Liver (tissue), 10 donors: ENCODE measurements at places on chromosomes 2 and 18.

DNA sequence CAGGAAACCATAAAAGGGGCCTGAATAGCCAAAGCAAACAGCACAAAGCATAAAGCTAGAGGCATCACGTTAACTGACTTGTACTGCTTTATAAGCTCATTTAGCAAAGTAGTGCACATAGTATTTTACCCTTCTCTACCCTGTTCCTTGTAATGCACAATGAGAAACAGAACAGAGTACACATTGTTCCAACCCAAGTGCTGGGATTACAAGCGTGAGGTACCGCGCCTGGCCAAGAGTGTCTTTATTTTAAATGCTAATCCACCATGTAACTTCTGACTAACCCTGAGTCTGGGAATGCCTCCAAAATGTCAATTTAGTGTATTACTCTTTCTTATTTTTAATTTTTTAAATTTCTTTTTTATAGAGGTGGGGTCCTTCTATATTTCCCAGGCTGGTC lies 46.4 kb upstream of the STON1 start:
- peaks cover 18% of the 10 kb centered on the region for H3K36me3 ChIP-seq
- peaks cover 14% of the 10 kb centered on the region for H3K4me1 ChIP-seq
- no peak overlapping the region for H3K27ac ChIP-seq
- no peaks in the 10 kb centered on the region for H3K27me3 ChIP-seq
- H3K4me3 ChIP-seq, result no peak overlapping the region

DNA sequence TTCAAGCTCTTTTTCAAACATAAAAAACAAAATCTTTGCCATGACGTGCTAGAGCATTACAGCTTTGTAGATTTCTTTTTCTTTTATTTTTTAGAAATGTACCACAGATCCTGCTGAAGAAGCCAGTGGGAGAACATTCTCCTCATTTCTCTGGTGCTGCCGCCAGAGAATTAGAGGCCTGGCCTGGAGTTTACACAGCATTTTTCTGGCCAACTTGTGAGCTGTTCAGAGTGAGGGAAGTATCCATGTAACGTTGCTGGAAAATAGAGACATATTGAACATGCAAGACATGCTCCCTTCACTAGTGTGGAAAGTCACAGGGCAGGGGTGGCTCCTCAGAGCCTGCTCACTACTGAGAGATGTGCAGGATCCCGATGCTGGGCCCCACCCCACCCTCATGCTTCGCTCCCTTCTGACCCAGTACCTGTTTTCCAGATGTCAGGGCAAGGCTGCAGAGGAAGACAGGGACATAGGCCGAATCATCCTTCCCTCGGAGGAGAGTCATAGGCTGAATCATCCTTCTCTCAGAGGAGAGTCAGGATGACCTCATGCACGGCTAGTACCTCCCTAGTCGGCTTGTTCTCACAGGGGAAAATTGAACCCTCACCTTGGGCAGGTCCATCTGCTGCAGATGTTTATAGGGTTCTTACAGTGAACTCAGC lies 298.5 kb downstream of the INSIG2 start:
- H3K36me3 ChIP-seq, result no peaks in the 10 kb centered on the region
- no peak for DNase-seq
- no peak overlapping the region for H3K4me3 ChIP-seq
- no peaks in the 10 kb centered on the region for H3K27me3 ChIP-seq

DNA sequence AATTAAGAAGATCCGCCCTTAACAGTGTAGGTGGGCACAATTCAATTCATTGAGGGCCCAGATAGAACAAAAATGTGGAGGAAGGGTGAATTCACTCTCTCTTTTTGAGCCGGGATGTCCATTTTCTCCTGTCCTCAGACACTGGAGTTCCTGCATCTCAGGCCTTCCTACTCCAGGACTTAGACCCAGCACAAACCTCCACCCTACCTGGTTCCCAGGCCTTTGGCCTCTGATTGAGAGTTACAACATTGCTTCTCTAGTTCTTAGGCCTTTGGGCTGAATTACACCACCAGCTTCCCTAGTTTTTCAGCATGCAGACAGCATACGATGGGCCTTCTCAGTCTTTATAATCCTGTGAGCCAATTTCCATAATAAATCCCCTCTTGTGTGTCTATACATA lies 87.8 kb upstream of the TMEM17 start:
- peak overlapping the region; percentile 47 for H3K27ac ChIP-seq
- H3K36me3 ChIP-seq, result no peaks in the 10 kb centered on the region
- DNase-seq, result no peak
- peaks cover 6% of the 10 kb centered on the region for H3K4me1 ChIP-seq

GRCh38 chr2:108413711-108414095 lies 35.3 kb upstream of the GCC2 start:
- H3K4me3 ChIP-seq, result no peak overlapping the region
- H3K36me3 ChIP-seq, result no peaks in the 10 kb centered on the region
- no peaks in the 10 kb centered on the region for H3K4me1 ChIP-seq

DNA sequence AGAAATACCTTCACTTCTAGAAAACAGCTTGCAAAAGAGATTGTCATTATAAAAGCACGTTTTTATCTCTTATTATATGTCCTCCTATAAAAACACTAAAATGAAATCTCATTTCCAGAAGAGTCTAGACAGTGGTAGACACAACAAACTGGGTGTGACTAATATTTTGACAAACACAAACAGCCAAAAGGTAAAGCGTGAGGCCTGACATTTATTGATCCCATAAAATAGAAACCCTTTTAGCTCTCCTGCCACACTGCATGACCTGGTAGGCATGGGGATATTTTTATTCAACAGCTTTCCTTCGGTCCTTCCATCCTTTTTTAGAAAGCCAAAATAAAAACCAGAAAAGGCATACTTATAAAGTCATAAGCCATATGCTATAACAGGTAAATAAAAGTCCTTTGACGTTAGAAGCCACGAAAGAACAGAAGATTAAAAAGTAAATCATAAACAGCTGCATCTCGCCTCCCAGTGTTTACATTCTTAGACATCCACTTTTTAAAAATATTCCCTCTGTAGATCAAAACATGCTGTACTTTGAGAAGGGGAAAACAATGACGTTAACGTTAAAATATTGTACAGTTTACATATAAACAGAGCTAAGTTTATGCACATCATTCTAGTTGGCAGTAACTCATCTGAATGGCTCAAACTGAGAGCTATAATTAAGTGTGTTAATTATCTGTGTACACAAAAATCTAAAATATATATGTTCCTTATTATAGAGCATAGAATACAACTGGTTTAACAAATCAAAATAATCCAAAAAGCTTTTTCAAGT lies 44.6 kb downstream of the IRS1 start:
- no peak overlapping the region for H3K4me3 ChIP-seq
- H3K36me3 ChIP-seq, result no peaks in the 10 kb centered on the region
- peak overlapping the region; percentile 59 for H3K27ac ChIP-seq
- H3K27me3 ChIP-seq, result no peaks in the 10 kb centered on the region
- no peak for DNase-seq
